Left ventricle myocardium superior (tissue), 1 donor: ENCODE measurements at places on chromosomes 7 and 10. TPM values are rescaled to one million over a fixed set of nuclear protein-coding genes. Genes with fewer than 3 reads are reported as not detected.

GRCh38 chr7:131046246-131046645, 281.4 kb upstream of the MKLN1 start:
- no peak for DNase-seq

GRCh38 chr7:17304926-17305325, 6.5 kb downstream of the AHR start:
- no peak for DNase-seq

DNA sequence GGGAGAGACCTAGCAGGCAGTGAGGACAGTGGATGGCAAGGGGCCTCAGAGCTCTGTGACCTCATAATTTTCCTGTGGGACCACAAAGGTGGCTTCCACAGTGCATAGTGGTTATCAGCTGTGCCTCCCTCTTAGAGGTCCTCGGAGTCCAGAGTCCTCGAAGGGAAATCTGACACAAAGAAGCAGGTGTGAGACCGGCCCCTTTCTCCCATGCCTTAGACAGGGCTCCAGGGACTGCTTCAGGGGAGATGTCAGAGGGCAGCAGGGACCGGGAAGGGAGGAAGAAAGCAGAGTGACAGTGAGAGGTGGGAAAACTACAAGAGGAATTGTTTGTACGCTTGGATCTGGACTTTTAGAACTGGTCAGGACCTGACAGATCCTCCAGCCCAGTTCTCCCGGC, 66.3 kb downstream of the BAMBI start:
- no peak for DNase-seq

- DNase-seq = peak; percentile 2
Measured at GRCh38 chr10:132158122-132158741, 28.5 kb upstream of the DPYSL4 start.

GRCh38 chr10:12872577-12872976, 128.9 kb downstream of the CCDC3 start:
- no peak for DNase-seq

The PLEKHA1 gene
- total RNA-seq = 71.1 TPM

The SORCS1 gene
- total RNA-seq = 2.3 TPM
